ENCODE measurements at places on chromosomes 2 and 18.

DNA sequence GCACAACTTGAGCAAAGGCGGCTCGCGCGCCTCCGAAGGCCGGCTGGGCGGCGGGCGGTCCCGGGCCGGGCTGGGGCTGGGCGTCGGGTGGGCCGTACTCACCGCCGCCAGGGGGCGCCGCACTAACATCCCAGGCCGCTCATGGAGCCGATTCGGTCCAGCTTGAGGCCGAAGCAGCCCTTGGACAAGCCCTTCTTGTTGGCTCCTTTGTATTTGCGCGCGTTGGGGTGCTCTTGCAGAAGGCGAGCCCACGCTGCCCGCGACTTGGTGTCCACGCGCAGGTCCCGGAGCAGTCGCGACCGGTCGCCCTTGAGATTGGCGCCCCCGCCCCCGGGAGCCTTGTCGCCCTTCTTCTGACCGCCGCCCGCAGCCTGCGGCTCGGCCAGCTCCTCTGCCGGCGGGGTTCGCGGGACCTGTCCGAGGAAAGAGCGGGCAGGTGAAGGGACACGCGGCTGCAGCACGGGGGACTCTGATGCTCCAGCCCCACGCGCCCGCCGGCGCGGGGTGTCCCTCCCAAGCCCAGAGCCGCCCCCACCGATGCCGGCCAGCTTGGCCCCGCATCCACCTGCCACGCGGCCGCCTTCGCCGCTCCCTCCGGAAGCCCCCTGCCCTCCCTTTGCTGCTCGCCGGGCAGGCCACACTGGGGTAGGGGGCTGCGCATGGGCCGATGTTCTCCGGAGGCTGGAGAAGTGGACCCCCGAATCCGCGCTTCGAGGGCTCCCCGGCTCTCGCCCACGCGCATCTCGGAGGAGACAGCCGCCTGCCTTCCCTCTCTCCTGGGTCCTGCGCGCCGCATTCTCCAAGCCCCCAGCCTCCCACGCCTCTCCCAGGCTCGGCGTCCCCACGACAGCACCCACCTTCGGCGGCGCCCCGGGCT is 655 bp downstream of the NPPC start:
- DNase-seq = peak; percentile 56

DNA sequence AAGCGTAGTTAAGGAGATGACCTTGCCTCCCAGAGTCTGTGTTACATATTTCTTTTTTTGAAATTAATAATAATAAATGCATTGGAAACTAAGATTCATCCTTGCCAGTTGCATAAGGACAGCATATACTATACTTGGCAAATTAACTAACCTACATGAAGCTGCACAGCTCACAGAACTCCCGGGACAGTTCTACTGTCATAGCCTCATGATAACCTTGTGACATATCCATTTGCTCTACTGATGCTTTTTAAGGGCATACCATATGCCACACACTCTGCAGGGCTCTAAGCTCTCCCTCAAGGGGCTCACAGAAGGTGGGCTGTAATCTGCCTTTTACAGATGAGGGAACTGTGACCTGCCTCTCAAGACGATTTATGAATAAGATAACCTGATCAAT is 3.8 kb downstream of the ITGB1BP1 start:
- DNase-seq = no peak

- DNase-seq = no peak
Observed at GRCh38 chr18:29928081-29928480, 1114.5 kb downstream of the DSC3 start.

- DNase-seq = peak; percentile 13
Observed at GRCh38 chr2:136305517-136306192, 187.7 kb upstream of the CXCR4 start.

GRCh38 chr18:44130376-44130942 is 550.2 kb upstream of the SETBP1 start:
- DNase-seq = peak; percentile 6

GRCh38 chr2:143615562-143615961 is 486.3 kb downstream of the ARHGAP15 start:
- no peak for DNase-seq

DNA sequence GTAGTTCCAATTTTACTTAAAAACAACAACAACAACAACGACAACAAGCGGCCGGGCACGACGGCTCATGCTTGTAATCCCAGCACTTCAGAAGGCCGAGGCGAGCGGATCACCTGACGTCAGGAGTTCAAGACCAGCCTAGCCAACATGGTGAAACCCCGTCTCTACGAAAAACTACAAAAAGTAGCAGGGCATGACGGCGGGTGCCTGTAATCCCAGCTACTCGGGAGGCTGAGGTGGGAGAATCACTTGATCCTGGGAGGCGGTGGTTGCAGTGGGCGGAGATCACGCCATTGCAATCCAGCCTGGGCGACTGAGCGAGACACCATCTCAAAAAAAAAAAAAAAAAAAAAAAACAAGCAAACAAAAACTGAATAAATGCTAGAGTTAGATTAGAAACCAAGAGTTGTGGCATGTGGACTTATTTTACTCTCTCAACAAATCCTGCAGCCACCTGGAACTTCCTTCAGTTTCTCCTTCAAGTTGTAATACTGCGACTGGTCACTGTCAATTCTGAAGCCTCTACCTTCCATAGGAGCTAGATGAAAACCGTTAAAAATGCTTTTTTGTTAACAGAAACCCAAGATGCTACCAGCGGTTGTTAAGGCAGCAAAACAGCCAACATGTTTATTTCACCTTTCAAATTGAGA is 1.3 kb downstream of the ATP5F1A start:
- DNase-seq = no peak

DNA sequence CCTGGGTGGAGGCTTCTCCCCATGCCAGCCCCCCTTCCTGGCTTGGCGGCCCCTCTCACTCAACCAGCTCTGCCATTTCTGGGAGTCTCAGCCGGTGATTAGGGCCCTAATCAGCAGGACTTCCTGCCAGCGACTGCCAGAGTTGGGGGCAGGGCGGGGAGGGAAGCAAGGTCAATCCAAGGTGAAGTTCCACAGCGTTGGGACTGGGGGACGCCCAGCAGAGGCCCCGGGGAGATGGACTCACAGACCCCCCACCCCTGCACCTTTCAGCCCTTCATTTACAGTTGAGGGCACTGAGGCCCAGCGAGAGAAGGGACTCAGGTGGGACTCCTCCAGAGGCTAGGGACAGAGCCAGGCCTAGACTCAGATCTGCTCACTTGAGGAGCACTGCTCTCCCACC is 65.3 kb downstream of the TNS1 start:
- DNase-seq = no peak

- DNase-seq = no peak
Observed at GRCh38 chr2:29789911-29790485, 131.4 kb downstream of the ALK start.

DNA sequence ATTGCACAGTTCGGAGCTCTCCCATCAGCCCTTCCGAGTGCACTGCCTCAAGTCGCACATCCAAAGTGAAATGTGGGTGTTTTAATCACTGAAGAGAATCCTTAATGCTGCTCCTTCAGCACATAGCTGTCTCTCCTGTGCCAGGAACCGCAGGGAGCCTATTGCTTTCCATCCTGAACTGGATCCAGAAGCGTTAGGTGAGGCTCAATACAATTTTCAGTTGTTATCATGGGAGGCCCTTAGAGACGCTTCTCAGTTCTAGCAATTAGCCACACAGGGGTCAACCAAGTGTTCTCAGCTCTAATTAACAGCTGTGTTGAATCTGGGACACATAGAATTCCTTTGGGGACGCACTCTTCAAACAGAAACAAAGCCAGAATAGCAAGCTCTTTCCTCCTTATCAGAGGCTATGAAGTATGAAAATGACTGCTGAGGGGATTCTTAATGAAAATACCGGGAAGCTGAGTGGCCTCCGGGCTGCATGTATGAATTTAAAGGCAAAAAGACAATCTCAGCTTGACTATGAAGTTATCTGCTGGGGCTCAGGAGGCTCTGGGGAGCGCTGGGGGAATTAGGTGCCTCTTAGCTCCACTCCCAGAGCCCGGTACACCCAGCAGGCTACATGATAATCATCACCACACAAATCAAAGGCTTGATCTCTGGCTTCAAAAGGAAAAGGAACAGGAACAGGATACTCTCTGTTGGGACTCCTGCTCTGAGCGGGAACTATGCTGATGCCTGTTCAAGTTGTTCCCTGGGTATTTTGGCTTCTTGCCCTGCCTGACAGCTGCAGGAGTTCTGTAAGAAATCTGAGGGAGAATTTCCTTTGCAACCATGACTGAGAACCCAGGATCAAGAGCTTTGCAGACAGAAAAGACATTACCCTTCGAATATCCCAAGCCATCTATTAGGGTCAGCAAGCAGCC is 55.4 kb upstream of the NCOA1 start:
- DNase-seq = no peak

GRCh38 chr2:133790711-133791110 is 222.4 kb upstream of the NCKAP5 start:
- no peak for DNase-seq

- no peak for DNase-seq
Observed at GRCh38 chr2:46066116-46066515, 231.1 kb upstream of the EPAS1 start.

- peak; percentile 3 for DNase-seq
Observed at GRCh38 chr2:111119822-111120252, 877 bp upstream of the BCL2L11 start.

DNA sequence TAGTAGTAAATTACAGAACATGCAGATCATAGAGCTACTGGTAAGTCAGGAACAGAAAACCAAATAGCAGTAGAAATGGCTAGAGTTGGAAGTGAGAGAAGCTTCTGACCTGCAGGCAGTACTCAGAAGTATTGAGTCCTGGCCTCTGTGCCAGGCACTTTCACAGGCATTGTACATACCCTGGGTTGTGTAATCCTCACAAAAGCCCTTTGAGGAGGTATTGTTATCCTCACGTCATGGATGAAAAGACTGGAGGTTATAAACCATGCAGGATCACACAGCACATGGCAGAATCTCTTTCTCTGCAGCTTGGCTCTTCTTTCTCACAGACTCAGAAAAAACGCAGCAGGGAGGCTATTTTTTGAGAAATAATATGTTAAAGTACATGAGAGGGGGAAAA is 789.3 kb upstream of the FAM98A start:
- no peak for DNase-seq

DNA sequence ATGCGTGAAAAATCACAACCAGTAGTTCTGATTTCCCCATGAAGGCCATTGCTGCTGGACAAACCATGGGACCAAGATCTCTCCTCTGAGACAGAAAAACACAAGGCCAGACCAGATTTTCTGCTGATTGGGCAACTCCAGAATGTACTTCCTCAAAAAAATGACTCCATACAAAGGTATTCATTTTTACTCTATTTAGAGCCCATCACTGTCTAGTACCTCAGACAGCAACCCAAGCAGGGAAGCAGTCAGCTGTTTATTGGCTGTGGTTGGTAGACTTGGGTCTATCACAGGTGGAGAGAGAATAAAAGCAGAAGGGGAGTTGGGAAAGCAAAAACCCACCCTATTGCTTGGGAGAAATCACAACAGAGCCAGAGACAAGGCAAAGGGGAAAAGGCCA is 219.9 kb downstream of the PIK3C3 start:
- no peak for DNase-seq

DNA sequence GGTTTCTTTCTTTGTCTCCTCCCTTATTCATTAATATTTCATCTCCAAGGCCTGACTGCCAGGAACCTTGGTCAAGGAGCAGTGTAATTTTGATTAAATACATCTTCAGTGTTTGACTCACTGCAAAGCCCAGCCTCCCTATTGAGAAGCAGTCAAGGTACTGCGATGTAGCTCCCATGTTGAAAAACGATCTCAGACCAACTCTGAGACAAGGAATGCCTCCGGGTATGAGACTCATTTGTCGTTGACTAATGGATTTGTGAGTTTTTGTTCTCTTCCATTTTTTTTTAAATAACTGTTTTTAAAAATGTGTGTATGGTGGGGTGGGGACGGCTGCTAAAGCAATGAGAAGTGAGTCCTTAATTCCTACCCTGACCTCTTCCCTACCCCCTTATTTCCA is 361.6 kb downstream of the SOX11 start:
- no peak for DNase-seq

- DNase-seq = no peak
Observed at GRCh38 chr2:72779495-72779894, 46.3 kb downstream of the EXOC6B start.

GRCh38 chr2:161177969-161178368 is 17.7 kb downstream of the TANK start:
- DNase-seq = no peak

DNA sequence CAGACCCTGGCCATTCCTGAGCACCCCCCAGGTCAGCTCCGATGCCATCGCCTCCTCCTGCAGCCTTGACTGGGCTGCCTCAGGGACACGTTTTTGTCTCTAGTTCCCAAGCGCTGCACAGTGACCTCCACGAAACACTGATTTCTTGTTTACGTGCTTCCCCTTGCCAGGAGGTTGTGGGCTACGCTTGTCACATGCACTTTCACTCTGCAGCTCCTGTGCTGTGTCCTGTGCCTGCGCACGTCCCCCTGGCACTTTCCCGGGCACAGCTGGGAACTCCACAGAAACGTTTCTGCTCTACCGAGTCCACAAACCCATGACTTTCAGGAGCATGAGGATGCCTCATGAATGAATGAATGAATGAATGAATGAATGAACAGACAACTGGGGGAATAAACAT is 160.6 kb downstream of the LAMA1 start:
- DNase-seq = no peak

- DNase-seq = no peak
Observed at GRCh38 chr2:170950221-170950761, 21.2 kb downstream of the GORASP2 start.

GRCh38 chr18:62446511-62446910 is 76.3 kb upstream of the ZCCHC2 start:
- no peak for DNase-seq

DNA sequence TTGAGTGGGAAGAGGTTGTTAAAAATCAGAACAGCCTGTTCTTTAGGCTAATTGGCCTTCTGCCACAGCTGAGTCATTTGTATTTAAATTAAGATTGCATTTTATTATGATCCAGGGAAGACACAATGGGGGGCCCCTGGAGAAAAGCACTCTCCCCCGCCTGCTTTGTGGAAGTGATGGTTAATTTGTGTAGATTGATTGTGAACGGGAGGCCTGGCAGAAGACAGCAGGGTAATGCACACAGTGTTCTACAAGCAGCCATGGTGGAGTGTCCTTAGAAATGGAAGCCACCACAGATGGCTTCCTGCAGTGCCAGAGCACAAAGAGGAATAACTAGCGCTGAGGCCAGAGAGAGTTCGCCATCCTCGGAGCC is 19.6 kb downstream of the RAMP1 start:
- no peak for DNase-seq

DNA sequence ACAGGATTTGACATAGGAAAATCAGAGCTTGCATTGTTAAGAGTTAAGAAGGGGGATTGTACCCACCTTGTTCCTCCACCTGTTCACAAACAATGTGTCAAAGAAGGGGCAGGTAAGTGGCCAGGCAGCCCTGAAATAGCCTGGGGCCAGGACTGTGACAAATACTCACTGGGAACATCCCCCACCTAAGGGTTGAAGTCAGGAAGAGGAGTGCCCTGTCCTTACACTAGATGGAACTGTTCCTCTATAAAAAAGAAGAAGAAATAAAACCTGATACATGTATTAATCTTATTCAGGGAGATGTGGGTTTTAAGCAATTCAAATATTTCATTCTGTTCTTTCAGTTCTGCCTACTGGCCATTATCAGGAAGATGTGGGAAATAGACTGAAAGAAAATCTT is 41.9 kb downstream of the TACR1 start:
- no peak for DNase-seq

GRCh38 chr2:59888015-59888414 is 665.4 kb downstream of the BCL11A start:
- peak; percentile 52 for DNase-seq
